ENCODE measurements at places on chromosomes 4 and X. TPM values are rescaled to one million over a fixed set of nuclear protein-coding genes. Genes with fewer than 3 reads are reported as not detected.
A peak's percentile ranks its signal among the peaks of the same experiment; 100 is the strongest.

The CDKL5 gene
- total RNA-seq, result 9.1 TPM

- H3K4me1 ChIP-seq, result peaks cover 43% of the 10 kb centered on the region
- no peak overlapping the region for H3K27ac ChIP-seq
- no peak overlapping the region for H3K4me3 ChIP-seq
- no peaks in the 10 kb centered on the region for H3K27me3 ChIP-seq
- H3K36me3 ChIP-seq, result no peaks in the 10 kb centered on the region
- DNase-seq, result no peak
These were observed 329.2 kb downstream of the ARHGAP10 start for GRCh38 chr4:148061141-148061481.

DNA sequence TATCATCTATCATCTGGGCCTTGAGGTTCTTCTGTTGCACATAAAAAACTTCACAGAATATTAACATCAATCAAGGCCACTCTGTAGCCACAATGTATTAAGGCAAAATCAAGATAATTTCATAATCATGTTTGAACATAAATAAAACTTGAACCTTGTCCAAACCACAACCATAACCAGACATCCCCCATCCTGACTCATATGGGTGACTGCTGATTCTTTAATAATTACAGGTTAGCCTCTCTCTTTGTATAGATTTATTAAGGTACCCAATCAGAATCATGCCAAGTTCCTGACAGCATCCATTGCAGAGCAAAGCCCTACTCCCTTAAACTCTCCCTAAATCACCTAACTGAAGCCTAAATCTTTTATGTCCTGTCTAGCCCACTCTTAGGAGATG is 16.7 kb upstream of the AREG start:
- no peaks in the 10 kb centered on the region for H3K4me1 ChIP-seq
- H3K27ac ChIP-seq, result no peak overlapping the region
- no peaks in the 10 kb centered on the region for H3K36me3 ChIP-seq
- no peaks in the 10 kb centered on the region for H3K27me3 ChIP-seq
- no peak for DNase-seq
- H3K4me3 ChIP-seq, result no peak overlapping the region

DNA sequence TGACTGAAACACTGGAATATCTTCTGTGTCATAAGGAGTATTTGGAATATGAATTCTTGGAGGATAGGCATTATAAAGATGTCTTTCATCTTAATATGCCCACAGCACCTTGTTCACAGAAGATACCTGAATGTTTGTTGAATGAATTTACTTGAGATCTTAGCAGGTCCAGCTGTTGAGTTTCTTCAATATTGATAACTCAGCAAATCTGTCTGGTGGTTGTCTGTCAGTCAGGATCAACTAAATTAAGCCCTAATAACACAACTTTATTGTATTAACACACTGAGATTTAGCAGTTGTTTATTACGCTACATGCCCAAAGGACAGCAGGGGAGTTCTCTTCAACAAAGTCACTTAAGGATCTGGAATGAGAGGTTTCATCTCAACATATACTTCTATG is 106.5 kb downstream of the CNOT6L start:
- H3K27me3 ChIP-seq, result no peaks in the 10 kb centered on the region
- no peak for DNase-seq
- H3K4me1 ChIP-seq, result no peaks in the 10 kb centered on the region
- no peak overlapping the region for H3K27ac ChIP-seq

GRCh38 chrX:23904096-23904495 is 3.6 kb downstream of the APOO start:
- no peak for DNase-seq
- H3K27ac ChIP-seq, result no peak overlapping the region
- H3K4me3 ChIP-seq, result no peak overlapping the region
- H3K4me1 ChIP-seq, result peaks cover 6% of the 10 kb centered on the region
- no peaks in the 10 kb centered on the region for H3K36me3 ChIP-seq

DNA sequence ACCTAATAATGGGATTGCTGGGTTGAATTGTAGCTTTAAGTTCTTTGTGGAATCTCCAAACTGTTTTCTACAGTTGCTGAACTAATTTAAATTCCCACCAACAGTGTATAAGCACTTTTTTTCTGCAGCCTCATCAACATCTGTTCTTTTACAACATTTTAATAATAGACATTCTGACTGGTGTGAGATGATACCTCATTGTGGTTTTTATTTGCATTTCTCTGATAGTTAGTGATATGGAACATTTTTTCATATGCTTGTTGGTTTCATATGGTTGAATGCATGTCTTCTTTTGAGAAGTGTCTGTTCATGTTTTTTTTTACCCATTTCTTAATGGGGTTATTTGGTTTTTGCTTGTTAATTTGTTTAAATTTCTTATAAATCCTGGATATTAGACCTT is 1718.9 kb downstream of the C4orf33 start:
- no peaks in the 10 kb centered on the region for H3K27me3 ChIP-seq
- H3K4me1 ChIP-seq, result no peaks in the 10 kb centered on the region
- no peaks in the 10 kb centered on the region for H3K36me3 ChIP-seq
- H3K4me3 ChIP-seq, result no peak overlapping the region
- H3K27ac ChIP-seq, result no peak overlapping the region

The NSUN7 gene
- 5.6 TPM for total RNA-seq

GRCh38 chrX:65034668-65035445 is 58.6 kb upstream of the ZC4H2 start:
- H3K4me3 ChIP-seq, result peak within 1 kb of the TSS; percentile 35
- DNase-seq, result no peak
- H3K4me1 ChIP-seq, result no peaks in the 10 kb centered on the region
- H3K36me3 ChIP-seq, result no peaks in the 10 kb centered on the region

The MAGEA10 gene
- not detected for total RNA-seq

The TLR1 gene
- total RNA-seq, result 10.3 TPM

All from vagina (tissue), 2 donors.